Myometrial cell (primary cell): ENCODE measurements at places on chromosomes 2 and 18. TPM values are rescaled to one million over a fixed set of nuclear protein-coding genes. Genes with fewer than 3 reads are reported as not detected.

Gene RUFY4
- not detected in 2 replicates for total RNA-seq

Gene PPP4R1
- total RNA-seq, result 79.3 and 94.1 TPM in 2 replicates

Gene MREG
- total RNA-seq, result 0.29 and 1.1 TPM in 2 replicates

Gene DSC2
- total RNA-seq, result not detected in 2 replicates

Gene CD8A
- total RNA-seq, result not detected in 2 replicates

Gene RPRM
- total RNA-seq, result not detected in 2 replicates

Gene TXNDC2
- not detected in 2 replicates for total RNA-seq

Gene DQX1
- 0.58 TPM in 1 of 2 replicates, not detected in the other for total RNA-seq

Gene ALKAL2
- not detected in 2 replicates for total RNA-seq

Gene AOX1
- total RNA-seq, result 116 and 131 TPM in 2 replicates

Gene ACKR3
- not detected in 2 replicates for total RNA-seq

Gene UNC80
- not detected in 2 replicates for total RNA-seq

Gene METAP1D
- total RNA-seq, result 6.9 and 9.8 TPM in 2 replicates

Gene TBR1
- not detected in 2 replicates for total RNA-seq

Gene PRKAG3
- not detected in 2 replicates for total RNA-seq

Gene CHN1
- total RNA-seq, result 61.4 and 81.9 TPM in 2 replicates

Gene PLGLB1
- total RNA-seq, result not detected in 2 replicates

Gene LHCGR
- not detected in 2 replicates for total RNA-seq

Gene ANKRD62
- total RNA-seq, result not detected in 2 replicates

Gene SNED1
- 11.0 and 13.5 TPM in 2 replicates for total RNA-seq

Gene GALNT3
- 0.18 and 1.2 TPM in 2 replicates for total RNA-seq

Gene SPP2
- not detected in 2 replicates for total RNA-seq

Gene CSRNP3
- total RNA-seq, result 0.58 and 3.9 TPM in 2 replicates

Gene SP140
- 1.2 and 1.7 TPM in 2 replicates for total RNA-seq

Gene DYNAP
- not detected in 2 replicates for total RNA-seq

Gene DOK6
- under 0.01 TPM in 2 replicates for total RNA-seq

Gene CDH2
- total RNA-seq, result 22.5 and 24.3 TPM in 2 replicates

Gene RAB31
- total RNA-seq, result 18.6 and 21.0 TPM in 2 replicates

Gene CCT4
- total RNA-seq, result 209 and 226 TPM in 2 replicates

Gene RPL37A
- 959 and 1,435 TPM in 2 replicates for total RNA-seq
